SW 1271 (cell line): ENCODE measurements at places on chromosomes 5 and 9.

DNA sequence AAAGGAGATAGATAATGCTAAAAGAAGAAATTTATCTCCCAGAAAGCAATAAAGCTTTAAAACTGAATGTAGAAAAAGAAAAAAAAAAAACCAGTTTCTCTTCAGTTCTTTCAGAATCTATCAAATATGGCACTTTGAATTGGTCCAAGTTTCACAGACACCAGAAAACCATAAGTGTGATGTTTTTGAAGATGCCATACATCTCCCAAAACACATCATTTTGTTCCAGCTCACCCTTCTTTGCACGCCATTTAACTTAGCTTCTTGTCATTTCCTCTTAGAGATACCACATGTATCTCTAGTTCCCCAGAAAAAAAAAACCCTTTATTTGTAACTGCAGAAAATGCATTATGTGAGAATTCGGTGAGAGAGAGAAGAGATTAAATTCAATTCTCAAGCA, 46.1 kb upstream of the MAMDC2 start:
- DNase-seq, result no peak

- no peak for DNase-seq
Observed at GRCh38 chr5:94815313-94816039, 197.0 kb downstream of the SLF1 start.

GRCh38 chr9:73118286-73118685, 33.4 kb upstream of the ANXA1 start:
- no peak for DNase-seq

DNA sequence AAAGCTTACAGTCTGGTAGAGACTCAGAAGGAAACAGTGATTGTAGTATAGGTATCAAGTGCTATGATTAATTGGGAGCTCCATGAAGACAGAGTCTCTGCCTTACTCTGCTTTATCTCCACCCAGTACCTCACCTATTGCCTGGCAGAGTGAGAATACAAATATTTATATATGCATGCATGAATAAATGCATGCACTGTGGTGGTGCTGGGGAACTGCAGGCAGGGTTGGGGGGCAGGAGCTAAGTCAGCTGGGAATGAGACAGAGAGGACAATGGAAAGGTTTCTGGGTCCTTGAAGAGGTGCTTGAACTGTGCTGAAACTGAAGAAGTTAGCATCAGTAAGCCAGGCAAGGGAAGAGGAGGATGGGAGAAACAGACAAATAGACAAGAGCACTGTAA, 80.8 kb upstream of the PPP2R2B start:
- no peak for DNase-seq

- no peak for DNase-seq
Observed at GRCh38 chr5:74064225-74064624, 438.2 kb downstream of the ARHGEF28 start.

- no peak for DNase-seq
Observed at GRCh38 chr9:101274971-101275768, 109.6 kb downstream of the BAAT start.

DNA sequence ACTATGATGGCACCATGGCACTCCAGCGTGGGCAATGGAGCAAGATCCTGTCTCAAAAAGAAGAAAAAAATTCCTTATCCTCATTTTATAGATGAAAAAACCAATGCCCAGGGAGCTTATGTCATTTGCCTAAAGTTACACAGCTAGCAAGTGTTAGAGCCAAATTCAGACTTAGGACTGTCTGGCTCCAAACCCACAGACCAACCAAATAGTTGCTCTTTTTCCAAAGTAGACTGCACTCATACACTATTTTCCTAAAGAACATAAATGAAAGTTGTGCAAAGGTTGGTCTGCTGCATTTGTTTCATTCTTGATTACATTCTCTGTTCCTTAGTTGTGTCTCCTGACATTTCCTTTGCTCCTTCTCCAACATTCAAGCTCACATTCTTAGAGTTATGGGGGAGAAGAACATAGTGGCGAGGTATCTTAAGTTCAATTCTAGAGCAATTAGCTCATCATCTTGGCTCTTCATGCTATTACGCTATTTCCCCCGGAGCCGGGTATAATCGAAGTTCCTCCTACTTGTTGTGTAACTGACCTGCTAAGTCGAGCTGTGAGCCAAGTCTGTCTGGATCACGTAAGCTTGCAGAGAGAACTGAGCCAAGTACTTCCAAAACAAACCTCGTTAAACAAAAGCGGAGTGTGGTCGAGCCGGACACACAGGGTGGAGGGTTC, 138.3 kb downstream of the RFK start:
- no peak for DNase-seq

- no peak for DNase-seq
Observed at GRCh38 chr5:137348759-137349158, 150.4 kb downstream of the SPOCK1 start.
